ENCODE measurements at places on chromosomes 12 and 14.

DNA sequence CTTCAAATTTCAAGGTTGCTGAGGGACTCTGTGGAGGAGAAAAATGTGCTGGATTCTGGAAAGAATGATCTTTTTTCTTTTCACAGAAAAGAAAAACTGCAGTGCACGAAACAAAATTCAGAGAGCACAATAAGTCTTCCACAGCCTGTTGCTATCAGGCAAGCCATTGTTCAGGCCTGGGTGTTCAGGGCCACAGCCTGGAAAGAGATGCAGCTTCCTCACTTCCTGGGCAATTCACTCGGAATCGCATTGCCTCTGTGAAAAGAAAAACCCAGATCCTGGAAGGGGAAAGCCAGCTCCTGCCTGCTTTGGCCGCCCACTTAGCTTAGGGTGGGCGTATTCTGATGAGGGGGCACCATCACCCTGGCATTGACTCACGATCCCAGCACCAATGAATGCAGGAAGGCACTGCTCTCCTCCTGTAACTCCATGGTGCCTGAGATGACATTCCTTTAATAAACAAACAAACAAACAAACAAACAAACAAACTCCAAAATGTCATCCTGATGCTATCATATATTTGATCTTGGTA, 863.9 kb downstream of the BCL11B start:
- no peak for DNase-seq

GRCh38 chr14:52911904-52912303, 38.9 kb downstream of the FERMT2 start:
- DNase-seq: no peak

DNA sequence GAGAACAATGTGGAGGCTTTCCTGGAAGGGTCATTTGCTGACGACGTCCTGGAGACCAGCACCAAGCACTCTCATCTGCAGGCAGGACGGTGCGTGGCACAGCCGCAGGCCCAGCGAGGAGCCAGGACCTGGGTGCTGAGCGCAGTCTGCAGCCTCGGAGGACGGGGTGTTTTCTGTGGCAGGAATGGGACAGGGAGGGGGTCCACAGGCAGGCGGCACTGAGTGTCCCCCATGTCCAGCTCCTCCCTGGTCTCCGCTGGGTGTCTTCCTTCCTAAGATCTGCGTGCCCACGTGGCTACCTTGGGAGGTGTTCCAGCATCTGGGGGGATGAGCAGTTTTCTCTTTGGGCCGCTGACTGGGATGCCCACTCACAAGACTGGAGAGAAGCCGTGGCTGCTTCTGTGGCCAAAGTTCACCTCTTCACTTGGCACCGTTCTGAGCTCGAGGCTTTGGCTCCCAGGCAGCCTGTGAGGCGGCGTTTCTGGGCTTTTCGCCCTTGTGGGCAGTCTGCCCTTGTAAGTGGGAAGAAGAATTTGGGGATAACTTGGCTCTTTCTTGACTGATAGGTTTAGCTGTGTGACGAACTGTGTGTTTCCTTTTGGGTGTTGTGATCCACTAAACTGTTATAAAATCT, 72.2 kb downstream of the NOC4L start:
- DNase-seq: no peak

DNA sequence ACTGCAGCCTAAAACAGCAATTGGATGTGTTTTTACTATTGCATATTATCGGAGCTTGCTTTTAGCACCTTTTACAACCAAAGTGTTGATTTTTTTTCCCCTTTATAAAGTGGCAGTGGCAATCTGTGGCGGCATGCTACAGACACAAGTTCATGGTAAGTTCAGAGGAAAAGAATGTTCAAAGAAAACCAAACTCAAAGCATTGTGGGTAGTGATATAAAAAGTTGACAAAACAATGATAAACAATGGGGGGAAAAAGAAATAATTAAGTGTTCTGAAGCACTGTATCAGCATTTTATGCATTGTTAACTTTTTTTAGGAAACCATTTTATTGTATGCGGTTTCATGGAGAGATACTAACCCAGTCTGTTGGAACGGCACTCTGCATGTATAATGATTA, 492.0 kb upstream of the SOX5 start:
- no peak for DNase-seq

- DNase-seq: no peak
Observed at GRCh38 chr12:124730455-124730932, 133.2 kb downstream of the SCARB1 start.
